T-helper 17 cell (primary cell): ENCODE measurements at places on chromosomes 2 and 18.

GRCh38 chr2:45821558-45822271 is 170.2 kb downstream of the PRKCE start:
- H3K27ac ChIP-seq: no peak overlapping the region
- peaks cover 5% of the 10 kb centered on the region for H3K27me3 ChIP-seq
- peaks cover 22% of the 10 kb centered on the region for H3K4me1 ChIP-seq
- H3K36me3 ChIP-seq: peaks cover 3% of the 10 kb centered on the region
- DNase-seq: no peak

GRCh38 chr2:110873056-110873502 is 140.7 kb downstream of the ACOXL start:
- H3K27me3 ChIP-seq: peaks cover 16% of the 10 kb centered on the region
- H3K27ac ChIP-seq: no peak overlapping the region
- DNase-seq: no peak
- H3K4me3 ChIP-seq: no peak overlapping the region

DNA sequence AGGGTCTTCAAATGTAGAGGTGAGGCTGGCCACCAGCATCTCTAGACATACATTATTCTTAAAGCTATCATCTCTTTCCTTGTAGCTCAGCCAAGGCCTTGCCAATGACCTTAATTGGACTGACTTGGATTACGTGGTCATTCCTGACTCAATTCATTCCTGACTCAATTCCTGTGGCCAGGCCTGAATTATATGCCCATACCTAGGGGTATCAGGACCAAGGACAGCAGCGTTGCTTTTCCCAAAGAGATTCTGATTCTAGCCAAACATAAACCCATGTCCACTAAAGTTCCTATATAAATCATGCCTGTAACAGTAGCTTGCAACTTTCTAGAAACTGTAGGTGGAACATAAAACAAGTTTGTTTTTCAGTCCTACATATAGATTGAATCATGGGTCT is 231.7 kb downstream of the ARL6IP6 start:
- no peaks in the 10 kb centered on the region for H3K36me3 ChIP-seq
- H3K27me3 ChIP-seq: peaks cover 6% of the 10 kb centered on the region
- H3K27ac ChIP-seq: no peak overlapping the region
- H3K4me1 ChIP-seq: peaks cover 3% of the 10 kb centered on the region
- no peak for DNase-seq

- H3K27ac ChIP-seq: no peak overlapping the region
- H3K4me3 ChIP-seq: no peak overlapping the region
- no peaks in the 10 kb centered on the region for H3K4me1 ChIP-seq
- H3K27me3 ChIP-seq: no peaks in the 10 kb centered on the region
- no peaks in the 10 kb centered on the region for H3K36me3 ChIP-seq
These were observed 979.5 kb upstream of the FAM98A start for GRCh38 chr2:34578641-34579040.
